Smooth muscle cell of bladder (primary cell): ENCODE measurements at places on chromosomes 5 and 9. TPM values are rescaled to one million over a fixed set of nuclear protein-coding genes. Genes with fewer than 3 reads are reported as not detected.

The MAP3K1 gene
- 6.1 and 7.4 TPM in 2 replicates for total RNA-seq

The C9orf50 gene
- 0.14 and 0.18 TPM in 2 replicates for total RNA-seq

The PCDHB12 gene
- 0.09 and 0.43 TPM in 2 replicates for total RNA-seq

The SNCAIP gene
- 14.2 and 19.4 TPM in 2 replicates for total RNA-seq

The SH3TC2 gene
- 0.65 and 1.00 TPM in 2 replicates for total RNA-seq

The PCDHA6 gene
- 0.14 and 0.55 TPM in 2 replicates for total RNA-seq

The CA9 gene
- 2.0 and 16.1 TPM in 2 replicates for total RNA-seq

The ANKRD34B gene
- under 0.01 TPM in 1 of 2 replicates, not detected in the other for total RNA-seq

The IRX1 gene
- total RNA-seq: 0.09 TPM in 1 of 2 replicates, not detected in the other

The DBH gene
- total RNA-seq: not detected in 2 replicates

The ANP32B gene
- total RNA-seq: 7.8 and 10.2 TPM in 2 replicates

The ZNF169 gene
- total RNA-seq: 1.8 and 2.4 TPM in 2 replicates

The KCTD16 gene
- total RNA-seq: 2.4 and 4.0 TPM in 2 replicates

The ARSB gene
- 15.4 and 17.0 TPM in 2 replicates for total RNA-seq

The PCDHB6 gene
- under 0.01 and 0.09 TPM in 2 replicates for total RNA-seq

The HMCN2 gene
- total RNA-seq: under 0.01 TPM in 2 replicates

The ARL14EPL gene
- 0.18 TPM in 1 of 2 replicates, not detected in the other for total RNA-seq

The OR1Q1 gene
- not detected in 2 replicates for total RNA-seq

The TICAM2 gene
- 2.8 and 3.3 TPM in 2 replicates for total RNA-seq

The OTP gene
- not detected in 2 replicates for total RNA-seq

The CDKN2A gene
- total RNA-seq: 9.5 and 10.1 TPM in 2 replicates

The ELL2 gene
- total RNA-seq: 54.3 and 59.6 TPM in 2 replicates

The CERCAM gene
- 71.5 and 120 TPM in 2 replicates for total RNA-seq

The AQP7 gene
- total RNA-seq: 0.09 and 0.14 TPM in 2 replicates

The DAB2IP gene
- total RNA-seq: 7.5 and 12.2 TPM in 2 replicates

The AGXT2 gene
- total RNA-seq: not detected in 2 replicates

The CRHBP gene
- total RNA-seq: 1.3 and 2.1 TPM in 2 replicates

The LHFPL2 gene
- 71.0 and 104 TPM in 2 replicates for total RNA-seq

The EGR1 gene
- 0.85 and 1.9 TPM in 2 replicates for total RNA-seq

The DIPK1B gene
- 1.00 and 1.0 TPM in 2 replicates for total RNA-seq

The ST6GALNAC4 gene
- 21.2 and 27.9 TPM in 2 replicates for total RNA-seq

The C9orf40 gene
- total RNA-seq: 1.3 and 1.7 TPM in 2 replicates

The IRX2 gene
- not detected in 2 replicates for total RNA-seq

The DNAI1 gene
- total RNA-seq: not detected in 2 replicates
